ENCODE measurements at places on chromosomes 12 and 14.

DNA sequence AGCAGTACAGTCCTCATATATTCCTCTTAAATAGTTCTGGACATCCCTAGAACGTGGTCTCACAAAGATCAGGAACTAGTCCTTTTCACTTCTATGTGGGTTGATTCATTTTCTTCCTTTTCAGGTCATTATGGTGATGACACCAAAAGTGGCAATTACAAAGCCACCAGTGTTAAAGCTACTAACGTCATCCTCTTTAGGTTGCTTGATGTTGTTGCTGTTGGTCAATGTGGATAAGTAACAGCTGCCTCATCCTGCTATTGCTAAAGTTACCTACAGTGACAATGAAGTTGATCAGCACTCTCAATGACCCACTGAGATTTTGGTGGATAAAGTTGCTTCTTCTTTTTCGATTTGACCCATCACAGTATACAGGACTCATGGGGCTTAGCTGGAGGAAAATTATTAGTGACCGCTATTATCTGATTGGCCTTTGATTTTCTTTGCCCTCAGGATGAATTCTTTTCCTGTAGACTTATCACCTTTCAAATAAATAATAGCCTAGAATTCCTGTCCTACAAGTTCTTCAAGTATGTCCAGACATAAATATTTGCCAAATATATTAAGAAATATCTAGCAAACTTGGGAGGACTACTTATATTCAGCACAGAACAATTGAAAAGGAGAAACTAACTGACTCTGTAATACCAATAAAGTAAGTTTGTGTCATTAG, 54.0 kb upstream of the ATP2B1 start:
- DNase-seq, result no peak

DNA sequence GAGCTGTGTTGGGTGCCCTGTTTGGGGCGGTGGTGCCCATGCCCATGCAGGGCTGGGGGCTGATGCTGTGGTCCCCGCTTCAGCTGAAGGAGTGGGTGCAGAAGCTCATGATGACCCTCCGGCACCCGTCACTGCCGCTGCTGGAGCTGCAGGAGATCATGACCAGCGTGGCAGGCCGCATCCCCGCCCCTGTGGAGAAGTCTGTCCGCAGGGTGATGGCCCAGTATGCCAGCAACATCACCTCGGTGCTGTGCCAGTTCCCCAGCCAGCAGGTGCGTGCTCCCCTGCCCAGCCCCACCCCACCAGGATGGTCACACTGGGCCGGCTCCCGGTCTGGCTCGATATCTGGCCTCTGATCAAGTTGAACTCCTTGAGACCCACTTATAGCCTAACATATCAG, 92.7 kb downstream of the ACACB start:
- DNase-seq, result no peak

DNA sequence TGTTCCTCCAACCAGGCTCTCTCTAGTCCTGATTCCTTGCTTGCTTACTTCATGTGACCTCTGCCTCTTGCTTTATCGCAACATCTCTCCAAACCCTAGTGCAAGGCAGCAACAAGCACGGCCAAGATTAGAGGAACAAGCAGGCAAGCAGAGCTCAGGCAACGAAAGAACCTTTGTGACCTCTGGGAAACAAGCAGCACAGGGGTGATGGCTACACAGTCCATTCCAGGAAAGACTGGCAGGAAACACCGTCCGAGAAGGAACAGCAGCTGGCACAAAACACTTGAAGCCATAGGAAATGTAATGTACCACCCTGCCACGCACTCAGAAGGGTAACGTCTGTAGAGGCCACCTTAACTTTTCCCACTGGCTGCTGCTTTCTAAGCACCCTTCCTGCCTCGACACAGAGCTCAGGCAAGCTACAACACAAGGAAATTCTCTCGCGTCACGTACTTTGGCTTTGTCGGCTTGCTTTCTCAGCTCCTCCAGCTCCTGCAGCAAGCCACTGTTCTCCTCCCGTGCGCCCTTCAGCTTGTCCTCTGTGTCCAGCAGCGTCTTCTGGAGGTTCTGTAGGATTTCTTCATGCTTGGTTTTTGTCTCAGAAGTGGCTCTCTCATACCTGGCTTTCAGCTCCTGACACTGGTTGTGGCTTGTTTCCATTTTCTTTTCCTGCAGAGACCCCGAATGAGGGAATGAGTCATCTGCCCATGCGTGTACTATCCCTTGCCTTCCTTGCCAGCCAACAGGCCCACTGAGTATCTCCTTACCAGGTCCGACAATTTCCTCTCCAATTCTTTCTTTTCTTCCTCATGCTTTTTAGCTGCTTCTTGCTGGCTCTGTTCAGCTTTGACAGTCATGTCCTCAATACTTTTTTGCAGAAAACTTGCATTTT, 61.4 kb upstream of the VPS33A start:
- DNase-seq, result no peak

DNA sequence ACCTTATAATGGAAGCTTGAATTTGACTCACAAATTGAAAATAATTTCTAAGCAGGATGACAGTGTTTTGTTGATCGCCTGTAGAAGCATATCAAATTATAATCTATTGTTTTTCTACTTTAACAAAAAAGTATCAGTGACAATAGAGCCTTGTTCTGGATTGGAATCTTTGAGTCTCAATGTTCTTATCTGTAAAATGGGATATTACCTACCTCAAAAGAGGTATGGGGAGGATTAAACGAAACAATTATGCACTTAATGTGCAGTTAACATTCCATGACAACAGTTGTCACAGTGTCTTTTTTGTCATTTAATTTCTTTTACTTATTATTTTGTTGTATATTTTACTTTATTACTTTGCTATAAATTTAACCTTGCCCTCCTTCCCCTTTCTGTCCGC, 1.1 kb downstream of the RTRAF start:
- no peak for DNase-seq

DNA sequence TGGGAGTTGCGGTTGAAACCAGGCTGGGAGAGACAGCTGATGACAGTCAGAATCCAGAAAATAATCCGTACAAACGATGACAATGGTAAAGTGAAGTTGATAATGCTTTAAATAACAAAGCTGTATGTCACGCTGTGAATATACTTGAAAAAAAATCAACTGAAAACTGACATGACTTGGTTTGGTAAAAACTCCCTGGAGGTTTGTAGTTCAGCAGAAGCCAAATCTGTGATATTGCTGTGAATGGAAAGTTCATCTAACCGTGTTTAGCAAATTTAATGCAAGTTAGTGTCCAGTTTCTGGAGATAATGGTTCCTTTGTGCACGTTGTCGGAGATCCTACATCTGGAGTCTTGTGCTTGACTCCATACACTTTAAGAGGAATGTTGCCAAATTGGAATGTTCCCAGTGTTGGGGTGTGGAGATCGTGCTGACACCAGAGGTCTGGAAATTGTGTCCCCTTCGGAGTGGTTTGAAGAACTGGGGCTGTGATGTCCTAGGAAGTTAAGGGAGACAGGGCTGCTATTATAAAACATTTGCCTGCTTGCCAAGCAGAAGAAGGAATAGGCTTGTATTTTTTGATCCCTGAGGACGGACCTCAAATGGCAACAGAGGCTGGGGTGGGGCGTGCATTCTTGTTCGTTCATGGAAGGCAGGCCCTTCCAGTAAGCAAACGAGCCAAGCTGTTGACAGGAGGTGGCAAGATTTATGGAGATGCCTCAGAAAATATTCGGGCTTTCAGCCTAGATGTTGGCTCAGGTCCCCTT, 30.6 kb downstream of the PPFIBP1 start:
- peak; percentile 21 for DNase-seq

GRCh38 chr14:94391281-94391975, 3.0 kb upstream of the SERPINA1 start:
- DNase-seq, result no peak

DNA sequence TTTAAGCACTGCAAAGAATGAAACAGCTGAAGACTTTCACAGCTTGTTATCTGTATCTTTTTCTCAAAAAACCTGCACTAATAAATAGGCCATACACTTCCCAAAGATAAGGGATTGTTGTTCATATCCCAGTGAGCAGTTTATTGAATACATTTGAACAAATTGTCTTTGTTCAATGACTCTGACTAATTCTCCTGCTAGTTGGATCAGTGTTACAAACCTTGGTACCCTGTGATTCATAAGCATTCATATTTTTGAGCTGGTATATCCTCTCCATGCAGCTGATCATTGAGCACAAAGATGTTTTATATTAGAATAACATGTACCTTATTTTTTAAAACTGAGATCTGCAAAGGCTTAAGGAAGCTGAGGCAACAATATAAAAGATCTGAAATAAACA, 58.9 kb upstream of the FSCB start:
- no peak for DNase-seq

- DNase-seq, result no peak
Measured at GRCh38 chr12:77625441-77625840, 205.3 kb upstream of the NAV3 start.

DNA sequence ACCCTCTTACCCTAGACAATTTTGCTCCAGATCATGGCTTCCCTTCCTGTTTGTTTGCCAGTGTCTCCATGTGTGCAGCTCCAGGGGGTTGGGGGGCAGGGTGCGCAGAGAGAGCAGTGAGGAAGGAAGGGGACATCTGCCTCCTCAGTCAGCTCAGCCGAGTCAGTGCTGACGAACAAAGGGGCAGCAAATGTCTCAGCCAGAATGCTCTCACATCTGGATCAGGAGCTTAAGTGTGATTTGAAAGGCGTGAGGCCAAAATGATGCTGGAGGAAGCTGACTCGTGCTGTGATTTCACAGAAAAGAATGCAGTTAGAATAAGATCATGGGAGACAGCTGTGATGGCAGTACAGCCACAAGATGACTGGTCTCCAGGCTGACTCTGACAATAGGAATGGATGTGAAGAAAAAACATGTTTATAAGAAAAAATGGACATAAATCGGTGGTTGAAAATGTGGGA, 27.1 kb upstream of the CDK17 start:
- peak; percentile 29 for DNase-seq

DNA sequence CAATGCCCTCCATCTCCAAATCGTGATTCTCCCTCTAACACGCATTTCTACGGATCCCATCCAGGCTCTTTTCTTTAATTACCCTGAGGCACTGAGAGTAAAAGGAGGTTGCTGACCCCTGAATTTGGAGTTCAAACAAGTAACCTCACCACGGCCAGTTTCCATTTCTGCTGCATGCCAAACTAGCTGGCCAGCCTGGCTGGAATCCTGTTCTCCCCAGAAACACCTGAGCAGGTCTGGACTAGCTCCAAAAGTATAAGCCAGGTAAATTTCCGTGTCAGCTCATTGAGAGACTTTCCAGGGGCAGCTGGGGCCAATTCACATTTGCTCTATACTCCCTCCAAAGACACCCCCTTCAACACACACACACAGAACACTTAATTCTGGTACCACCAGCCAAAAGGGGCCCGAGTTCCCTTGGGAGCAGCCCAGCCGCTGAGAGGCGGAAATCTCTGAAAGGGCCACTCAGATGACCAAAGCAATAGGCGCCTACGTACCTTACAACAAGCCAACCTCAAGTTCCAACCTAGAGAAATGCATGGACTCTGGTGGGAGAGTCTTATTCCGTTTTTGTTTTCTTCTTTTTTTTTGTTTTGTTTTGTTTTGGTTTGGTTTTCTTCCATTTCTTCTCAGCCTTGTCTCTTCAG, 131.4 kb downstream of the NDUFA12 start:
- DNase-seq, result no peak

GRCh38 chr14:36556811-36557433, 25.5 kb downstream of the NKX2-8 start:
- DNase-seq, result no peak

GRCh38 chr14:101561145-101561896, at the start of gene DIO3:
Gene DIO3 (plus strand): TSS chr14:101561495.
- no peak for DNase-seq

DNA sequence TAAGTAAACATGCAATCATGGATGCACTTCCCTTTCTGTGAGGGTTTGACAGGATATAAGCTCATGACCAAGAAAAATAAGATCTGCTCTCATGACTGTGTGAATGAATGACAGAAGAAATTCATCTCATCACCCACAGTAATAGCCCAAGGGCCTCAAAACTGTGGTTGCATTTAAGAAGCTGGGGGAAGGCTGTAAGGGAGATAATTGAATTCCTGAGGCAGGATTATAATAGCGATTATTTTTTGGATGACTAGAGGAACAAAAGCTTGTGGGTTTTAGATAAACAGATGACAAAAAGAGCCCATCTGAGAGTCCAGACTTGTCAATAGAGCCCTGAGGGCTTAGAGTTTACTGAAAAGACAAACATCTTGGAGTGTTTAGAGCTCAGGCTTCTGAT, 161.2 kb downstream of the NTF3 start:
- no peak for DNase-seq

GRCh38 chr12:66061557-66062289, 68.8 kb downstream of the LLPH start:
- DNase-seq, result no peak

GRCh38 chr12:52913431-52913821, 8.6 kb upstream of the KRT8 start:
- DNase-seq, result no peak

DNA sequence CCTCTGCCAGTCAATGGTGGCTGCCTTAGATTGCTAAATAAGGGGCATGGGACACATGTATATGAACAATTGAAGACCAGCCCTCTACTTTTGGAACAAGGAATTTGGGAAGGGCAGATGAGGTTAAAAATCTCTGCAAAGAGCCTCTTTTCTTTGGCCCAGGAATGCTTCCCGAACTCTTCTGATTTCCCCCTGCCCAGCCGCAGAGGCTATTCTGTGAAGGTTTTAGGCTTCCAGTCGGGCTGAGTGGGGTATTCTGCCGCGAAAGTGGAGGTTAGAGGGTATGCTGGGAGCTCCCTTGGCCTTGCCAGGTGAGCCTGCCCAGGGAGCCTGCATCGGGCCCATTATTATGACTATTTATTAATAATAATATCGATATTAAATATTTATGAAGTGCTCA, 1.2 kb downstream of the POU6F1 start:
- DNase-seq, result no peak

GRCh38 chr12:120439646-120440247, 1.8 kb downstream of the COX6A1 start:
- peak; percentile 34 for DNase-seq

DNA sequence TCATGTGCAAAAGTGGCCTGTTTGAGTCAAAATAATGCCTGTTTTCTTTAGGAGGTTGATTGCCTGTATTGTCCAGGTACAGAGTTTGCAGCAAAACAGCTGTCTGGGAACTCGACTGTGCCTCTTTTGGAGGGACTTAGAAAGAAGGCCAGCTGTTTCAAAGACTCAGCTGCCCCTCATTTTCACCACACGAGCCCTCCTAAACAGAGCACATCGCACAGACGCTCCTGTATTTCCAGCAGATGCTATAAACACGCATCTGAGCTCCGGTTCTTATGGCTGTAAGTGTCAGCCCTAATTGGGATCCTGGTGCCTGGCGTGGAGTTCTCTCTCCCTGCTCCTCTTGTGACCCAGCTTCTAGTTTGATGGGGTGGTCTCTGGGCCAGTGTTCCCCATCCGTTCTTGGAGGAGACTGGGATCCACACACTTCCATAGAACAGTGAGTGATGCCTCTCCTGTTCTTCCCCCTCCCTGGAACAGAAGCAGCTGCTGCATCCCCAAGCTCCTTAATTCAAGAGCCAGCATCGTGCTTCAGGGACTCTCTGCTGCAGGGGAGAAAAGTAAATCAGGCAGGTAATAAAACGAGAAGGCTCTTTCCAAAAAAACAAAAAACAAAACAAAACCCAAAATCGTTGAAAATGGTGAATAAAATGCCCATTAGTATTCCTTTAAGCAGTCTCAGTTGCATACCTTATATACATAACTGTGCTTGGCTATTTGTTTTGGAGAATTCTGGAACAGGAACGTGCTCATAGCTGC, 269.0 kb downstream of the SLC15A4 start:
- DNase-seq, result no peak

All from mucosa of gallbladder (tissue), 1 donor.